C1 segment of cervical spinal cord (tissue), 14 donors: ENCODE measurements at places on chromosomes 11 and 22.

GRCh38 chr11:47979378-47980087, 826 bp upstream of the PTPRJ start:
- no peak for DNase-seq

GRCh38 chr11:26062660-26063059, 269.3 kb upstream of the ANO3 start:
- DNase-seq = no peak

DNA sequence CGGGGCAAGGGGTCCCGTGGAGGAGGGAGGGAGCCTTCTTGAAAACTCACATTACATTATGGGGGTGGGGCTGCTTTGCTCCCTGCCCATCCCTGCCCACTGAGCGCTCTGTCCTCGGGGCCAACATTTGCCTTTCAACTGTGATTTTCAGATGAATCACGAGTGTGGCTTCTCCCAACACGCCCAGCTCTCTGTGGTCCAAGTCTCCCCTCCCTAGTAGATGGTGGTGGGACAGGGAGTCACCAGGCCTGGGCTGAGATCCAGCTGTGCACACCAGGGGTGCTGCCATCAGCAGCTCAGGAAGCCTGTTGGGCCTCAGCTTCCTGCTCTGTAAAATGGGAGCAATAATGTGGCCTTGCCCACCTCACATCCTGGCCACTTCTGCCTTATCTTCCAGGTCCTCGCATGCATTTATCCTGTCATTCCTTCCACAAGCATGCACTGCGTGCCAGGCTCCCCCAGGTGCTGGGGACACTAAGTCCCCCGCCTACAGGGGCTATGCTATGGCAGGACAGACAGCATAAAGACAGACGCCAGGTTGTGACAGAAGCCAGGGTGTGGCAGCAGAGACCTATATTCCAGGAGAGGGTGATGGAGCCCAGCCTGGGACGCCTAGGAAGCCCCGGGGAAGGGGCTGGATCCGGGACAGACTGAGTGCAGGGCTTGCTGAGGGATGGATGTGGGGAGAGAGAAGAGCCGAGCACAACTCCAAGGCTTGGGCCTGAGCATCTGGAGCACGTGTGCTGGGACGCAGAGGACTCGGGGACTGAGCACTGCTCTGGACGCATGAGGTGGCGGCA, 30.5 kb downstream of the NFAM1 start:
- no peak for DNase-seq

- no peak for DNase-seq
These were observed 172.6 kb downstream of the WNT11 start for GRCh38 chr11:76033699-76034098.

GRCh38 chr11:76397383-76397782, 16.3 kb downstream of the GVQW3 start:
- DNase-seq = no peak

GRCh38 chr11:121460941-121461514, 8.3 kb upstream of the SORL1-AS1 start:
- DNase-seq = no peak

DNA sequence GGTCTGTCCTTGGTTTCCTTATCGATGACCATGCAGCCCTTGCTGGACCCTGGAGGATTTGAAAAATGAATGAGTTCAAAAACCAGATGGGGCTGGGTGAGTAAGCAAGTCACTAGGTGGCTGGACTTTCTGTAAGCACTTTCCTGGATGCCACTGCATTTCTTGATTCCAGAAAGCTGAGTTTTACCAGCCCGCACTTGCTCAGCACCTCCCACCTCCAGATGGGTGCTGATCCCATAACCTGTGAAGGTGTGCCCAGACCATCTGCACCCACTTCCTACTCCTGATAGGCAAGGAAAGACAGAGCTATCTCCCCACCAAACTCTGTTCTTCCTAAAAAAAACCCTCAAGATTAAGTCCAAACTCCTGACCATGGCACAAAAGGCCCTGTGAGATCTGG, 21.1 kb downstream of the ASCC2 start:
- no peak for DNase-seq

DNA sequence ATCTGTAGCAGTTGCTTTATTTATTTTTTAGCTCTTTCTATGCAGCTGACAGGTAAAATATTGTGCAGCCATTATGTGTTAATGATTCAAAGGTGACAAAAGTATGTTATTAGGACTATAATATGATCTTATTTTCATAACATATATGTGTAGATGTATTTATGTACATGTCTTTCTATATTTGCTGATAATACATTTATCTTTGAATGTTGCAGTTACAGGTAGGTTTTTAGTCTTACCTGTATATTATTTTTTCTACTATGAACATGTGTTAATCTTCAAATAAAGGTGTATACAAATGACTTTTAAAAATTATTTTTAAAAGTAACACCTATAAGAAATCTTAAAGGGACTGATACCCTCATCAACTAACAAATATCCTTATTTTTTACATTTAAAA, 33.6 kb downstream of the FAR1 start:
- no peak for DNase-seq

DNA sequence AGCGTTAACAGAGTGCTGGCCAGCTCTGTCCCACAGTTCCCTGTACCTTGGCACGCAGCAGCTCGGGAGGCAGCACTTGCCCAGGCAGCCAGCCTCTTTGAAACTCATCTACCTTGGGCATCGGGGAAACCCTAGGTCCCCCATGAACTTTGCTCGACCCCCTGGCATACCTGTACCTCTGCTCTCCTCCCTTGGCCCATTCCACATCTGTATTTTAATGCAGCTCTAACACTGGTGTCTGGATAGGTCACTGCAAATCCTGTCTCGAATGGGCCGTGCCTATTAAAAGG, 304.1 kb downstream of the TBC1D22A start:
- DNase-seq = no peak

- DNase-seq = no peak
These were observed 1.4 kb downstream of the KDM2A start for GRCh38 chr11:67120456-67120855.

DNA sequence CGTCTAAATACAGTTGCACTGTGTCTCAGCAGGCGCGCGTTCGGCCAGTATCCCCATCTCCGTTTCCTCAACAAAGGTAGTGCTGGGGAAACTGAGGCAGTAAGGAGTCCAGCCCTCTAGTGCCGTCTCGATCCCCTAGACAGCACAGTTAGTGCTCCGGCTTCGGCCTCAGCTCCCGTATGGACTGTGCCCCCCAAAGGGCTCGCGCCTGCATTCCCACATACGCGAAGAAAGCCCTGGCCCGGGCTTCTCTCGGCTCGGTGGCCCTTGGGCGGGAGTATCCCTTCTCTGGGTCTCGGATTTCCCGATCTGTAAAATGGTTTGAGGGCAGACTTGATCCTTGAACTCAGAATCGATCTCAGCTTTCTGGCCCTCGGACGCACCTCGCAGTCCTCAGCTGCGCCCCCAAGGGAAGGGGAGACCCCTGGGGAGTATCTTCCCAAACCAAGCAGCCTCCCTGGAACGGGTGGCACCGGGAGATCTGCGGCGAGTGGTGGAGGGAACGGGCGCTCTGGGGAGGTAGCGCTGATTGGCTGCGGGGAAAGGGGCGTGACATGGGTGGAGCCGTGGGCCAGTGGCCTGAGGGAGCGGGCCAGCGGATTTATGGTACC, 759 bp upstream of the PEX16 start:
- peak; percentile 44 for DNase-seq

- peak; percentile 11 for DNase-seq
These were observed 1.9 kb upstream of the PEX26 start for GRCh38 chr22:18075720-18076497.

DNA sequence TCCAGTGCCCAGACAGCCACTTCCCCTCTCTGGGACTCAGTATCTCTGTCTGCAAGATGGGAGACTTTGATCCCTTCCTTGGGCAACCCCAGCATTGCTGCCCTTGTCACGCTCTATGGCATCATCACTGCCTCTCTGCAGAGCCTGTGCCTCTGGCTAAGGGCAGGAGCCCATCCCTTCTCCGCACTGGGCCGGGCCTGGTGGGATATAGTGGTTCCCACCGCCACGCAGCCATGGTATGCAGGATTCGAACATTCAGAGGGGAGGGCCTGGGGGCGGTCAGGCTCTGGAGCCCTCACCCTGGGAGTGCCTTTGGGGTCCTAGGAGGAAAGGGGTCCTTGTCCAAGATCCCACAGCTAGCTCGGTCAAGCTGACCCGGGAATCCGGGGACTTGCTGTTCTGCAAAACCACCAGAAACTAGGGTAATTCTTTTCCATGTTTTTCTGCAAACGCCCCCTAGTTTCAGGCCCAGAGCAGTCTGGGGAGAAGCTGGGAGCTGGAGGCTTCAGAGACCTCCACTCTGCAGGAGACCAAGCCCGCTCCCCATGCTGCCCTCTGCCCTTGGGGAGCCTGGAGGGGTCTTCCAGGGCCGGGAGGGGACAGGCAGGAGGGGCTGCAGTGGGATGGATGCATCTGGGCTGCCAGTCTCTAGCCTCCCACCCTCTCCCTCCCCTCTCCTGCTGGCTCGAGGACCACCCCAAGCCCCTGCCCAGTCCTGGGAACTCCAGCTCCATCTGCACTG, 24.4 kb upstream of the CBX7 start:
- no peak for DNase-seq

GRCh38 chr11:1829039-1829820, 5.6 kb upstream of the SYT8 start:
- no peak for DNase-seq

DNA sequence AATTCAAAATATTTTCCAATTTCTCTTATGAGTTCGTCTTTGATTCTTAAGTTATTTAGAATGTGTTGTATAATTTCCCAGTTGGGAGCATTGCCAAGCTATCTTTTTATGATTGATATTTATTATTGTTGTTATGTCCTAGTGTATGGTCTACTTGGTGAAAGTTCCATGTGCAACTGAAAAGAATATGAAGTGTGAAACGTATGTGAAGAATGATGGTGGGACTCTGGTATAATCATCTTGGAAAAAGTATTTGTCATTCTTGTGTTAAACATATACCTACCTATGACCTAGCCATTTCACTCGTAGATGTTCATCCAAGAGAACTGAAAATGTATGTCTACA, 12.0 kb upstream of the GNB1L start:
- no peak for DNase-seq

GRCh38 chr11:102188488-102188887, 78.2 kb downstream of the YAP1 start:
- no peak for DNase-seq

GRCh38 chr11:65078151-65078550, 5.7 kb downstream of the CDCA5 start:
- no peak for DNase-seq

DNA sequence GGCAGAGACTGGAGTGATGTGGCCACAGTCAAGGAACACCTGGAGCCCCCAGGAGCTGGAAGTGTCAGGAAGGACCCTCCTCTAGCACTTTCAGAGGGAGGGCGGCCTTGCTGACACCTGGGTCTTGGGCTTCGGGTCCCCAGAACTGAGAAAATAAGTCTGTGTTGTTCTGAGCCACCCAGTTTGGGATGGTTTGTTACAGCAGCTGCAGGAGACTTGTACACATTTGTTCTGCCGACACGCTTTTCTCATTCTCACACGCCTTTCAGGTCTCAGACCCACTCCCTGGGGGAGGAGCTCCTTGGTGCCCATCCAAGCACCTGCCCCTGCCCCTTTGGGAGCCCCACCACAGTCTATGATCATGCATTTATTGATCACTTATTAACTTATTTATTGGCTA, 47.2 kb upstream of the SMIM38 start:
- no peak for DNase-seq

GRCh38 chr11:134849833-134850232, 437.8 kb upstream of the B3GAT1 start:
- DNase-seq = no peak

DNA sequence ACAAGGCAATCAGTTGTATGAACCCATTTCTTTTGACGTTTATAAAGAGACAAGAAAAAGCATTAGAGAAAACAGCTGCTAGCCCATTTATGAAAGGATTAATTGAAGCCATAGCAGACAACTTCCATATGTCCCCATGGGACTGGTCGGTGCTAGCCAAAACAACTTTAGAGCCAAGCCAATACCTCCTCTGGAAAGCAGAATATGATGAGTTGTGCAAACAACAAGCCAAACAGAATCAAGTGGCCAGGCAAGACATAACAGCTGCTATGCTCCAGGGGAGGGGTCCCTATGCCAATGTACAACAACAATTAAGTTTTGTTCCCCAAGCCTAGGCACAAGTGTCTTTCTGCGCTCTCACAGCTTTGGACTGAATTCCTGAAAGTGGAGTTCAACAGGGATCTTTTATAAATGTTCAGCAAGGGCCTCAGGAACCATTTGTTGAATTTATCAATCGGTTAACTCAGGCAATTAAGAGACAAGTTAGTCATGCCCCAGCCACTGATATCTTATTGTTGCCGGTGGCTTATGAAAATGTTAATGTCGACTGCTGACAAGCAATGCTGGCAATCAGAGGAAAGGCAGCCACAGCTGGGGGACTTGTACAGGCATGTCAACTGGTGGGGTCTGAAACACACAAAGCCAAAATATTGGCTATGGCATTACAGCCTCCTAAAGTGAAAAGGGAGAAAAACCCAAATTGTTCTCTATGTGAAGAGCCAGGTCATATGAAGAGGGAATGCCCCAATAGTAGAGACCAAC, 1593.1 kb upstream of the TENM4 start:
- DNase-seq = no peak

DNA sequence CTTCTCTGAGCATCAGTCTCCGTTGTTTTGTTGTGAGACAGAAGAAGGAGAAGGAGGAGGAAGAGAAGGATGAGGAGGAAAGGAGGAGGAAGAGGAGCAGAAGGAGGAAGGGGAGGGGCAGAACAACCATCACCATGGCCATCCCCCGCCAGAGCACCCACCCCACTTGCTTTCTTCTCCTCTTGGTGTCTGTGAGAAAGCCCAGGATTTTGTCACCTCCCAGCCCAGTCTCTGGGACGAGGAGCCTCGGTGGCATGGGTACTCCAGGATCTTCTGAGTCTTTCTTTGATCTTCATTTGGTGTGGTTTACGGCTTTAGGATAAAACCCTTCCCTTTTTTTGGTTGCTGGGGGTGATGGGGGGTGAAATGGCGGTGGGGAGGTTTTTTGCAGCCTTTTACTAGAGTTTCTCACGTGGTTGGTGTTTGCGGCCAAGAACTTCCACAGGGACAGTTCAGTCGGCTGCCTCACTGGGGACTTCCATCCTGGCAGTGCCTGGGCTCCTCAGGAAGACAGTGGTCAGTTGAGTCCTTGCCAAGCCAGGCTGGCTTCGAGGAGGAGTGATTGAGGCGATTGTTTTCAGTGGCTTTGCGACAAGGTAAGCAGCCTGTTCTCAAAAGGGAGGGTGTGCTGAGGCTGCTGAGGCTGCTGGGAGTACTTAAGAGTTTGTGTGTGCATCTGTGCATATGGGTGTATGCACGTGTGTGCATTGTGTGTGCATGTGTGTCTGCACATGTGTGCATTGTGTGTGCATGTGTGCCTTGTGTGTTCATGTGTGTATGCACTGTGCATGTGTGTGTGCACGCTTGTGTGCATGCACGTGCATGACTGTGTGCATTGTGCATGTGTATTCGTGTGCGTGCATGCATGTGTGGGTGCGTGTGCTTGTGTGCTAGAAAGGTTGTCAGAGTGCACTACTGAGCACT, 567.5 kb downstream of the TBC1D22A start:
- no peak for DNase-seq
